Right lobe of liver (tissue), 6 donors: ENCODE measurements at places on chromosomes 7 and 10. TPM values are rescaled to one million over a fixed set of nuclear protein-coding genes. Genes with fewer than 3 reads are reported as not detected.

DNA sequence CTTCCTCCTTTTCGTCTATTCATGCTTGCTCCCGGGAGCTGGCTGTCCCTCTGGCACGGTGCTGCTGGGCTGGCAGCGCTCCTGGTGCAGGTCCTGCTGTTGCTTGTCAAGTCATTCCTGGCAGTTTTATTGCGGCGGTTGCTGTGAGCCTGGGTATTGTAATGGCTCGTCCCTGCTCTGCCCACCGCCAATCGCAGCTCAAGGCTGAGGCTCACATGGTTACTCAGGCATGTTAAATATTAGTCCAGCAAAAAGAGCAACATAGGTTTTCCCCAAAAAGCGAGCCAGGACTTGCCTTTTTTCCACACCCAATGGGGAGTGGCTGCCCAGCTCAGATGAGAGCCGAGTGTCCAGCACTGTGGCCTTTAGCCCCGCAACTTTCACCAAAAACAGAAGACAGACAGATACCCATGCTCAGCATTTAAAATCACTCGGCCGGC, 492.9 kb upstream of the FOXK1 start:
- H3K4me3 ChIP-seq: no peak overlapping the region
- no peaks in the 10 kb centered on the region for H3K36me3 ChIP-seq
- H3K27me3 ChIP-seq: no peaks in the 10 kb centered on the region
- H3K4me1 ChIP-seq: no peaks in the 10 kb centered on the region

DNA sequence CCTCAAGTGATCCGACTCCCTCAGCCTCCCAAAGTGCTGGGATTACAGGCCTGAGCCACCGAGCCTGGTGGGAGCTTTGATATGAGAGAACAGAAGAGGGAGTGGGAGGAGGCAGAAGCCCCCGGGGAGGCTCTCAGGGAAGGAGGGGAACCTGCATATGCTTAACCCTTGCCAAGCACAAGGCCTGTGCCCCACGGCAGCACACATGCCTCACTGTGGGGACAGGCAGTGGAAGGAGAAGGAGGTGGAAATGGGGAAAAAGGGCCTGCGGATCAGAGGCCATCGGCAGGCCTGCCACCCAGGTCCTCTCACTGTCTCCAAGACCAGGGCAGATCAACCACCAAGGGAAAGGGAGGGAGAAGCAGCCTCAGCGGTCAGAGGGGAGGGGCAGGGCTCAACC, 7.2 kb upstream of the GRID1 start:
- peak; percentile 23 for DNase-seq
- no peaks in the 10 kb centered on the region for H3K27me3 ChIP-seq
- H3K4me1 ChIP-seq: peaks cover 4% of the 10 kb centered on the region
- no peak overlapping the region for H3K27ac ChIP-seq
- no peaks in the 10 kb centered on the region for H3K36me3 ChIP-seq

- H3K36me3 ChIP-seq: no peaks in the 10 kb centered on the region
- no peak for DNase-seq
- H3K27me3 ChIP-seq: no peaks in the 10 kb centered on the region
- H3K4me3 ChIP-seq: no peak overlapping the region
These were observed 49.5 kb downstream of the GNAI1 start for GRCh38 chr7:80183900-80184685.

DNA sequence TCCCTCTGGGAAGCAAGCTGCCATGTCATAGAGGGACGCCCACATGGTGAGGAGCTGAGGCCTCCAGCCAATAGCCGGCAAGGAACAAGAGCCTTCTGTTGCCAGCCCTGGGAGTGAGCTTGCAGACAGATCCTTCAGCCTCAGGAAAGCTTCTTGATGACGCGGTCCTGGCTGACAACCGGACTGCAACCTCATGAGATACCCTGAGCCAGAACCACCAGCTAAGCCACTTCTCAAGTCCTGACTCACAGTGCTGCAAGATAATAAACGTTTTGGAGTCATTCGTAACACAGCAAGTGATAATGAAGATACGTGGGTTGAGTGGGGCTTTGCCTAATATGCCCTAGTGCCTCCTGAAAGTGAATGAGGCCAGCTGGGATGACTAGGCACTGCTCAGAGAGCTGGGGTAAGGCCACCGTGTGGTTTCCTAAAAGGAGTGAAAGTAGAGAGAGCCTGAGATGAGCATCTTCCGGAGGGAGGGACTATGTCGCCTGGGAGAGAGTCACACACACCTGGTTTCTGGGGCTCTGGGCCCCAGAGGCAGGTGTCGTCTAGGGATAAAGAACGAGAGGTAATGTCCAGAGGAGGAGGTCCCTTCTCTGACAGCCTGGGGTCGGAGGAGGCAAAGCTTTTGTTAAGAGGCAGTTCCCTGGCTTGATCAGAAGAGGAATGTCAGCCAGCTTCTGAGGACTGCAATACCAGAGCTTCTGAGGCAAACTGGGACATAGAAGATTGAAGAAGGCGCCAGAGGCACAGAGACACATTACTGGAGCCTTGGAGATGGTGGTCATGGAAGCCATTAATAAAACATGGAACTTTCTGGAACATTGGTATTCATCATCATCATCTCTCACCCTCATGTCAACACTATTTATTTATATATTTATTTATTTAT, 53.6 kb downstream of the PYROXD2 start:
- no peaks in the 10 kb centered on the region for H3K4me1 ChIP-seq
- H3K4me3 ChIP-seq: no peak overlapping the region
- H3K27me3 ChIP-seq: no peaks in the 10 kb centered on the region

- H3K36me3 ChIP-seq: no peaks in the 10 kb centered on the region
- no peak overlapping the region for H3K27ac ChIP-seq
- no peak for DNase-seq
- no peaks in the 10 kb centered on the region for H3K27me3 ChIP-seq
These were observed 57.6 kb downstream of the MMRN2 start for GRCh38 chr10:86899670-86900276.

TMEM176A gene
- 1,033 TPM for total RNA-seq

CNTNAP2 gene
- 2.1 TPM for total RNA-seq

PTPN12 gene
- total RNA-seq: 44.0 TPM

ASZ1 gene
- not detected for total RNA-seq

DLX6 gene
- total RNA-seq: not detected
